ENCODE measurements at places on chromosomes 1 and 21. TPM values are rescaled to one million over a fixed set of nuclear protein-coding genes. Genes with fewer than 3 reads are reported as not detected.

GRCh38 chr21:38622081-38622826 is 124.0 kb upstream of the ERG start:
- no peak overlapping the region for H3K27ac ChIP-seq
- H3K4me3 ChIP-seq: no peak overlapping the region
- no peaks in the 10 kb centered on the region for H3K27me3 ChIP-seq
- DNase-seq: no peak

- no peaks in the 10 kb centered on the region for H3K4me1 ChIP-seq
- DNase-seq: no peak
- no peak overlapping the region for H3K27ac ChIP-seq
- H3K4me3 ChIP-seq: no peak overlapping the region
- peaks cover 4% of the 10 kb centered on the region for H3K36me3 ChIP-seq
Measured at GRCh38 chr1:179860652-179861051, 17.0 kb downstream of the TOR1AIP2 start.

DNA sequence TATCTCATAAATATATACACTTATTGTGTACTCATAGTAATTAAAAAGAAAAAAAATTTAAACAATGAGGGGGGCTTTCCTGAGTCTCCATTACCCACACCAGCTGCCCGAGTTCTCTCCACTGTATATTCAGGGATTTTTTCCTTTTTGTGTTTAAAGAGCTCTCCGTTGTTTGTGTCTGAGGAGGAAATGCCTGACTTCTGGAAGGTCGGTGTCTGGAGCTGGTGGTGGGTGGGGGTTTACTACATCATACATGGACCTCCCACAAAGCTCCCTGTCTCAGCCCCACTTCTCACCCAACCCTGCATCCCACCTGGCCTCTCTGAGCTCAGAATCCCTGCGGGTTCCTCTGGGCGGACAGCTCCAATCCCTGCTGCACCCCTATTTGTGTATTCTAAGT is 64.1 kb upstream of the ETV3 start:
- H3K36me3 ChIP-seq: no peaks in the 10 kb centered on the region
- no peaks in the 10 kb centered on the region for H3K4me1 ChIP-seq

- no peak for DNase-seq
- H3K27ac ChIP-seq: no peak overlapping the region
- H3K27me3 ChIP-seq: no peaks in the 10 kb centered on the region
- H3K4me3 ChIP-seq: no peak overlapping the region
- H3K36me3 ChIP-seq: no peaks in the 10 kb centered on the region
Measured at GRCh38 chr1:103513711-103514110, 11.8 kb upstream of the RNPC3 start.

- H3K4me3 ChIP-seq: no peak overlapping the region
- peaks cover 29% of the 10 kb centered on the region for H3K4me1 ChIP-seq
- no peak overlapping the region for H3K27ac ChIP-seq
Measured at GRCh38 chr1:219299420-219299819, 125.7 kb downstream of the LYPLAL1 start.

DNA sequence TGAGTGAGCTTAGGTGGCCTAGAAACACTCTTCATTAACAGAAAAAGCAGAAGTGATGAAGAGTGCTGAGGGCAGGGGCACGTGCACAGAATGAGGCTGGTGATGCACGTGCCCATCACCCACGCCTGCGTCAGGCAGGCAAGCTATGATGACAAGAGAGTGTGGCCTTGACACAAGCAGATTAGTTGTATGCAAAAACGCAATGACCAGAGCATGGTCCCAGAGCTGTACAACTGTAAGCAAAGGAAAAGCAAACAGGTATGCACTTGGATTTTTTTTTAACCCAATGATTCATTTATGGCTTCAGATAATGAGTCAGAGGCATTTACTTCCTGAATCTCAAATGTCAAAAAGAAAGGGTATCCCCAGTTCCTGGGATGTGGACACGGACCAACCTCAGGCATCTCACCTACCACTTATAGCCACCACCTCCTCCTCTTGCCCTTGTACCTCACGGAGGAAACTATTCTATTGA is 9.1 kb upstream of the TMEM61 start:
- DNase-seq: no peak
- H3K4me3 ChIP-seq: no peak overlapping the region
- no peaks in the 10 kb centered on the region for H3K36me3 ChIP-seq
- H3K27me3 ChIP-seq: peaks cover 11% of the 10 kb centered on the region
- H3K4me1 ChIP-seq: no peaks in the 10 kb centered on the region

GRCh38 chr1:232900818-232901217 is 49.6 kb upstream of the NTPCR start:
- H3K27me3 ChIP-seq: no peaks in the 10 kb centered on the region
- H3K4me1 ChIP-seq: peaks cover 3% of the 10 kb centered on the region
- DNase-seq: no peak
- no peaks in the 10 kb centered on the region for H3K36me3 ChIP-seq
- no peak overlapping the region for H3K27ac ChIP-seq
- H3K4me3 ChIP-seq: no peak overlapping the region

DNA sequence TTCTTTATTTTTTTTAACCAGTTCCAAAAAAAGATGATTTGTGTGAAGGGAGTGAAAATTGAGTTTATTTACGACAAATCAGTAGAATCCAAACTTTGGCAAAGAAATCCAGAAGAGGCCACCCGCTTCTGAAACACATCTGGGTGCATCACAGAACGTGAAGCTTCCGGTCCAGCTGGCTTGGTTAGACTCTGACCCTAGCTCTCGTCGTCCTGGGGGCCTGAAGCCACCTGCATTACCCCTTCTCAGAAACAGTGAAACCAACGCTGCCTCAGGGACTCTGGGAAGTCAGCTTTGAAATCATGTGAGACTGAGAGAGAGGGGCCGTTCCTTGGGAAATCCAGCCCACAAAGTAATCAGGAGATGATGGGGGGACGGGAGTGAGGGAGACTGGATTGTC is 21.8 kb downstream of the AJAP1 start:
- no peak overlapping the region for H3K27ac ChIP-seq
- H3K36me3 ChIP-seq: no peaks in the 10 kb centered on the region
- H3K27me3 ChIP-seq: no peaks in the 10 kb centered on the region
- no peaks in the 10 kb centered on the region for H3K4me1 ChIP-seq
- no peak for DNase-seq

- H3K4me3 ChIP-seq: no peak overlapping the region
Measured at GRCh38 chr21:44995343-44995941, 55.6 kb downstream of the SLX9 start.

DNA sequence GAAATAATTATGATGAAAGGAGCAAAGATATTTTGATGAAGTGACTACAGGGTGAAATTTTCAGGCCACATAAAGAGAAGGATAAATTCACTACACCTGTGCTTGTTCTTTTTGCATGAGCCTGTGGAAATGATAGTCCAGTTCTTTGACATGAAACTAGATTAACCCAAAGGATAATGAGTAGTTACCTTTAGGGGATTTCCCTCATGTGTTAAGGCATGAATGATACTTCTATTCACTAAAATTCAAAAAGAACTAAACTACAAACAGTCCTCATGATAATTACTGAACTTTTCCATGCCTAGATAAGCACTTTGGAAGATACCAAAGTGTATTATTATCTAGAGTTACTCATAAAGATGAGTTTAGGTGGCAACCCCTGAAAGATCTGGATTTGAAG is 244.3 kb downstream of the PTPRC start:
- no peak for DNase-seq
- H3K4me3 ChIP-seq: no peak overlapping the region
- no peaks in the 10 kb centered on the region for H3K27me3 ChIP-seq
- no peaks in the 10 kb centered on the region for H3K4me1 ChIP-seq
- no peak overlapping the region for H3K27ac ChIP-seq

DNA sequence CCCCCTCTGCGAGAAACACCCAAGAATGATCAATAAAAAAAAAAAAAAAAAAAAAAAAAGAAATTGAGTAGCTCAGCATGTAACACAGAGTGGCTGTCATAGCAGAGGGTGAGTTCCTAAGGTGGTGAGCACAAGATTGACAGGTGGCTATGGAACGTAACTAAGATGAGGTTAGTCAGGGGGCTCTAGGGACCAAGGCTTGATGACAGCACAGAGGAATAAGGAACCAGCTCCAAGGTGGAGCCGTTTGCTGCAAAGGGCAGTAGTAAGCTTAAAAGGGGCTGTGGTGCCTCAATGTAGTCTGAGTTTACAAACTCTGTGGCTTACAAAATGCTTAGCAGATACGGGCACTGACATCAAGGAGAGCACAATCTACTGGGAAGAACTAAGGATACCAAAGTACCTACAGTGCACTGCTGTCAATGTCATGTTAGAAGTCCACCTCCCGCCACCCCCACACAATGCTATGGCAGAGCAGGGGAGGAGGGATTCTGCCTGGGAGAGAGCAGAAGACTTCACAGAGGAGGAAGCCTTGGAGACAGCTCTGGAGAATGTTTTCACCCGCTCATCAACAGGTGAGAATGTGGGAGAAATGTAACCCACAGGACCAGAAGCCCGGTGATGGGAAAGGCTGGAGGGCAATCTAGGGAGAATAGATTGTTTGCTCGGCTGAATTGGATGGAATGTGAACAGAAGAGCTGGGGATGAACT is 13.1 kb downstream of the IQGAP3 start:
- H3K4me1 ChIP-seq: no peaks in the 10 kb centered on the region
- no peak overlapping the region for H3K4me3 ChIP-seq
- DNase-seq: no peak
- no peak overlapping the region for H3K27ac ChIP-seq

CD1B gene
- total RNA-seq: not detected

Measured in heart left ventricle (tissue), 16 donors.